ENCODE measurements at places on chromosomes 12 and 14.

GRCh38 chr12:19994968-19995367 is 373.4 kb upstream of the PDE3A start:
- DNase-seq = no peak

- no peak for DNase-seq
Observed at GRCh38 chr14:55681096-55681495, 101.1 kb downstream of the KTN1 start.

DNA sequence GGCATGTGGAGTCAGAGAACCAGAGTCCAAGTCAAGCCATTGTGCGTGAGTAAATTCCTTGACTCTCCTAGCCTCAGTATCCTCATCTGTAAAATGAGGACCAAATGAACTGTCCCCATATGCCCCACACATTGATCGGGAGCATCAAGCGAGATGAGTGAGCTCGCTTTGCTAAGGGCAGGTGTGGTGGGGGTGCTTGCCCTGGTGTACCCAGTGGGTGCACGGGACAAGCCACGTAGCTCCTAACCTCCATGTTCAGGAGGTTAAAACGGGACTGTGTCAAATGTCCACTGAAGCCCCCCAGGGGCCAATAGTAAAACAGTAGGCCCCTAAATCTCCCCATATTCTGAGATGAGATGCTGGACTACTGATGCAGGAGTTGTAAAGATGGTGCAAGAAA is 60.9 kb downstream of the SERPINA3 start:
- no peak for DNase-seq

GRCh38 chr12:113201187-113202177 is 16.0 kb downstream of the RITA1 start:
- no peak for DNase-seq

GRCh38 chr12:112830901-112831300 is 39.4 kb downstream of the RPH3A start:
- DNase-seq = no peak
